Astrocyte of the spinal cord (primary cell): ENCODE measurements at places on chromosomes 5 and 9.

DNA sequence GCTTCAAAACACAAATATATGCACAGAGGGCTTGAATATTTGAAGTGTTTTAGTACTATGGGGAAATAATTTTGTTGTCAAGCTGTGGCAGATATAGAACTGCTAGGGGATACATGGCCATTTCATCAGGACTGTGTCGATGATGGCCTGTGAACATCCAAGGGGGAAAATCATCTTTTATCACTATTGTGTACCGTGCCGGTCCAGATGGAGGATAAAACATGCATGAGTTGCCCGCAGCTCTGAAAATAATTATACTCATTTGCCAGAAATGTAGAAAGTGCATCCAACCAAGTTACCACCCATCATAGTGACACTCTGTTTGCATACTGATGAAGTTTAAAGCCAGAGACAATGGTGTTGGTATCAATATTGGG, 405.9 kb downstream of the ZSWIM6 start:
- DNase-seq = no peak

- DNase-seq = no peak
These were observed 166.6 kb downstream of the CDK5RAP2 start for GRCh38 chr9:120413121-120414048.

DNA sequence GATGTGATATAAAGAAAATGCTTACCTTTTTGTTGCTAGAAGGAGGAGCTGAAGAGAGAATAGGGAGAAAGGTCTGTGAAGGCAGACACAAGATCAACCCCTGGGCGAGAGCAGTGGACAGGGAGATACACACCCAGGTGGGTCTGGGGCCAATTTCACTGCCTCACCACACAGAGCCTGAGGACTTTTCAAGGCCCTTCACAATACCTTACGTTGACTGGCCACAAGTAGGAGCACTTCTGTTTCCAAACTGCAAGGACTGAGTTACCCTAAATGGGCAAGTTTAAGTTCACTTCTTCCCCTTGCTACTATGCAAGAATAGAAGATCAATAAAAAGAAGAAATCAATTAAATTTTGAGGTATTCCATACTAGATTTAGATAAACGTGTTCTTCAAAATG, 174.5 kb upstream of the SLC12A2 start:
- peak; percentile 50 for DNase-seq

DNA sequence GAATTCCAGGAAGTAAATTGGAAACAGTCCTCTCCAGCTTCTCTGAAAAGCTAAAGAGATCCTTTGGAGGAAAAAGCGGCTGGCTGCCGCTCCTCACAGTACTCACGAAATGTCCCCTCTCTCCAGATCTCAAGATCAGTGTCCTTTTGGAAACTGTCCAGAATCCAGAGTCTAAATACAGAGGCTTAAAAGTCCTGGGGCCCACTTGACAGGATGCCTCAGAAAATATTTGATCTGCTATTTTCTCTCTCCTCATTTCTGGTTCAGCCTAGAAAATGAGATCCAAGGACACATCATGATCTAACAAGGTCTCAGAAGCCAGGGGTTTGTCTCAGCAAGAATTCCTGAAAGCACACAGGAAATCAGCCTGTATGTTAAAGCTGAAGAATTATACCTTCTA, 7.2 kb downstream of the C1QTNF2 start:
- no peak for DNase-seq

- DNase-seq = no peak
These were observed 8.5 kb downstream of the KLF9 start for GRCh38 chr9:70405808-70406433.

DNA sequence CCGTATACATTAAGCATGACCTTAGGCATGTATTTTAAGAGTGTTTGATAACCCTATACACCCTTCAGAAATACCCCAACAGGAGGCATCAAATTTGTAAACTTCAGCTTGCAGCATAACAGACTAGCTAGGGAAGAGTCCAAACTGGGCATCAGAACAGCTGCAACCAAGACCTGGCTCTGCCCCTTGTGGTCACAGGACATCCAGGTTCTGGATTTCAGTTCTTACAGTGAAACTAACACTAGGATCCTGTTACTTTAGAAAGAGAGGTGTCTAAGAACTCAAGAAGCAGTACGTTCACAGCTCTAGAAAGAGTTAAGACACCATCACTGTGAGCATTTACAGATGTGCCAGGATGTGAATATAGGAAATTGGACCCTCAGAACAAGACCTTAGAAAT, 229.8 kb downstream of the BNC2 start:
- no peak for DNase-seq

- peak; percentile 77 for DNase-seq
These were observed 9.3 kb upstream of the PTPN3 start for GRCh38 chr9:109507421-109507838.

- DNase-seq = no peak
These were observed 60.1 kb downstream of the LHFPL2 start for GRCh38 chr5:78588507-78588906.

GRCh38 chr5:121462441-121462840, 389.2 kb upstream of the FTMT start:
- DNase-seq = no peak

- no peak for DNase-seq
These were observed 39.5 kb downstream of the PLPP1 start for GRCh38 chr5:55495216-55495615.

GRCh38 chr9:116430849-116431248, 256.3 kb upstream of the TRIM32 start:
- no peak for DNase-seq

DNA sequence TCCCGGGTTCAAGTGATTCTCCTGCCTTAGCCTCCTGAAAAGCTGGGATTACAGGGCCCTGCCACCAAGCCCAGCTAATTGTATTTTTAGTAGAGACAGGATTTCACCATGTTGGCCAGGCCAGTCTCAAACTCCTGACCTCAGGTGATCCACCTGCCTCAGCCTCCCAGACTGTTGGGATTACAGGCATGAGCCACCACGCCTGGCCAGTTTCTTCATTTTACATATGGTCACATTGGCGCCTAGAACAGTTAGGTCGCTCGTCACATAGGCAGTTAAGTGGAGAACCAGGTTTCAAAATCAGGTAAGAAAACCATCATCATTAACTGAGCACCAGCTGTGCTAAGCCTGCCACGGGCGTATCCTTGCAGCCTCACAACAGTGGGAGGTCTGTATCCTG, 36.1 kb downstream of the OLFML2A start:
- DNase-seq = no peak

- peak; percentile 4 for DNase-seq
These were observed 659.1 kb downstream of the EFNA5 start for GRCh38 chr5:107011605-107012004.

- DNase-seq = no peak
These were observed 391 bp downstream of the RALGDS start for GRCh38 chr9:133120501-133121197.

- no peak for DNase-seq
These were observed 145.1 kb upstream of the SMIM23 start for GRCh38 chr5:171640480-171640879.

DNA sequence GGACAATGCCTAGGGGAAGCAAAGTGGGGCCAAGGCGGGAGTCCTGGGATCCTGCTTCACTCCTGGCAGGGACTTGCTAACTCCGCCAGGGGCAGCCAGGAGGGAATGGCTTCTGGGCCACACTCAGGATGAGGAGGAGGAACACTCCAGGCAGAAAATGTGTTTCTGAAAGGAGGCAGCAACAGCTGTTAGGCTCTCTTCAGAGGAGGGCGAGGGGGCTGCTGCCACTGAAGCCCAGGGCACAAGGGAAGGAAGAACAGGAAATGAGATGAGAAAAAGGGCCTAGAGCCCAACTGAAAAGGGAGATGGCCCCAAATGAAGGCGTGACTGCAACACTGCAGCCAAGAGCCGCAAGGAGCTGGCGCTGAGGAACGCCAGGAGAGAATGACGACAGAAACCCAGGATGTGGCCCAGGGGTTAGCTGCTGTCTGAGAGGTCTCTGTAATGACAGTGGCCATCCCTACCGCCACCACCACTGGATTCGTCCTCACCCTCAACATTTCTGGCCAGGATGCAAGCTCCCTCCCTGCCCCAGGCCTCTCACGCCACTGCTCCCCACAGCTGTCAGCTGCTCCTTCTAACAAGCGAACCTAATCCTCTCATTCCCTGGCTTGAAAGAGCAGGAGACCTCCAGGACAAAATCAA, 15.8 kb downstream of the PSMB7 start:
- peak; percentile 60 for DNase-seq
